Activated CD4-positive, alpha-beta T cell treated with anti-CD3 and anti-CD28 coated beads, Interleukin-2, amount 10 ng/mL, durations not matched to agents 7 days and 5 days (primary cell): ENCODE measurements at places on chromosomes 4 and X. TPM values are rescaled to one million over a fixed set of nuclear protein-coding genes. Genes with fewer than 3 reads are reported as not detected.

DNA sequence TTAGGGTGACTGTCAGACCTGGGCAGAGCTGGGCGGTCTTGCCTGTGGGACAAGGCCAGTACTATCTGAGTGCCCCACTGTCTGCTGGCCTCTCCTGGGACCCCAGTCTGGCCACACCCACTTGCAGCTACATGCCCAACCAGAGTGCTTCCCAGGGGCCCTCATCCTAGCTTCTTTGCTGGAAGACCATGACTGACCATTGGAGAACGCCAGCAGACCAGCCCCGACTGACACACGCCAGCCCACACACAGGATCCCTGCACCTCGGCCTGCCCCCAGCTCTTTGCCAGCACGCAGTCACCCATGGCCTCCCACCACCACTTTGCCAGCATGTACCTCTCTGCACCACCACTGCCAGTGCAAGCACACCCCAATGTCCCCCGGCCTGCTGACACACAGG is 585.7 kb downstream of the ZNF674 start:
- no peak for DNase-seq
- H3K4me1 ChIP-seq = no peaks in the 10 kb centered on the region
- H3K27ac ChIP-seq = no peak overlapping the region
- no peaks in the 10 kb centered on the region for H3K36me3 ChIP-seq

- no peaks in the 10 kb centered on the region for H3K4me1 ChIP-seq
- H3K27me3 ChIP-seq = peaks cover 3% of the 10 kb centered on the region
- H3K36me3 ChIP-seq = no peaks in the 10 kb centered on the region
- no peak for DNase-seq
Measured at GRCh38 chr4:84277923-84278322, 221.2 kb downstream of the NKX6-1 start.

FREM3 gene
- total RNA-seq = not detected

LDB2 gene
- not detected for total RNA-seq

- no peak for DNase-seq
- peaks cover 24% of the 10 kb centered on the region for H3K4me1 ChIP-seq
- H3K27ac ChIP-seq = no peak overlapping the region
Measured at GRCh38 chrX:20378233-20378920, 111.7 kb upstream of the RPS6KA3 start.

SEPSECS gene
- total RNA-seq = 13.9 TPM

REELD1 gene
- total RNA-seq = 0.20 TPM

- no peak overlapping the region for H3K27ac ChIP-seq
- H3K4me1 ChIP-seq = no peaks in the 10 kb centered on the region
- no peak for DNase-seq
- no peaks in the 10 kb centered on the region for H3K36me3 ChIP-seq
- H3K4me3 ChIP-seq = no peak overlapping the region
- no peaks in the 10 kb centered on the region for H3K27me3 ChIP-seq
Measured at GRCh38 chr4:114874321-114874720, 239.1 kb downstream of the NDST4 start.

DCUN1D4 gene
- 34.1 TPM for total RNA-seq

MSANTD1 gene
- 0.94 TPM for total RNA-seq

DNA sequence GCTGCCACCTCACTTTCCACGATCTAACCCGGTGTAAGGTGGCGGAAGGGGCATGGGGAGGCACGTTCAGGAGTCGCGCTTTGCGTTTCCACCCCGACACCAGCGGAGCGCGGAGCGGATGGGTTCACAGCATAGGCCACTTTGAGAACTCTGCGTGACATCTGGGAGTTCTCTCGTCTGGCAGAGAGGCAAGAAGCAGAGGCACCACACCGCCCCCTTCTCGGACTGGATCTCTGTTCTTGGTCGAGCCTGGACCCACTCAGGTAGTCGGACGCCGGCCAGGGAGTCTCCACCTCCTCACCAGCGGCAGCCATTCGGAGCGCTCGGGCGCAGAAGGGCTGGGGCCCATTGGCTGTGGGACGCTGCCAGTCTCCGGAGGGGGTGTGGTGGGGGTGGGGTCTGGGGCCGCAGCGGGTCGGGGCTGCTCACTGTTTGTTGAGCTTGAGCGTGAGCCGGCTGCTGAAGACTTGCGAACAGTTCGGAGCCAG is at the start of gene DACH2:
DACH2 (plus strand) TSS at position 428 of the 488 bp plus-strand sequence.
- H3K27ac ChIP-seq = no peak within 1 kb of the TSS
- peaks cover 7% of the 10 kb centered on the region for H3K4me1 ChIP-seq
- peak within 1 kb of the TSS; percentile 61 for H3K4me3 ChIP-seq
- peak; percentile 35 for DNase-seq
- no peaks in the 10 kb centered on the region for H3K36me3 ChIP-seq
- peaks cover 32% of the 10 kb centered on the region for H3K27me3 ChIP-seq

DNA sequence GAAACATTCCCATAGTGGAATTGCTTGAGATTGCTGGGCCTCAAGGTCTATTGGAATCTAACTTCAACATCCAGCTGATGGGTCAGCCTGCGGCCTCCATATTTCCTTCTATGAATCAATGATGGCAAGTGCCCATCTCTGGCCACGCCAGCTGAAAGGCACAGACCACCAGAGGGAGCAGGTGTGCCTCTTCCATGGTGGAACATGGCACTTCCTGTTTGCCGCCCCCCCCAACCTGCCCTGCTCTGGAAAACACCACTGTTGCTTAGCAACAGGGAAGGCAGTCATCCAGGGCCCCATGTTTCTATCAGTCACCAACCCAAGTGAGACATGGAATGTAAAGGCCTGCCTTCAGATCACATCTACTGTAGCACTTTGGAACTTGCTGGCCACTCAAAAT is 11.6 kb downstream of the PAGE4 start:
- no peaks in the 10 kb centered on the region for H3K4me1 ChIP-seq
- peaks cover 3% of the 10 kb centered on the region for H3K27me3 ChIP-seq
- no peak overlapping the region for H3K27ac ChIP-seq
- DNase-seq = peak; percentile 15
- H3K36me3 ChIP-seq = no peaks in the 10 kb centered on the region

DNA sequence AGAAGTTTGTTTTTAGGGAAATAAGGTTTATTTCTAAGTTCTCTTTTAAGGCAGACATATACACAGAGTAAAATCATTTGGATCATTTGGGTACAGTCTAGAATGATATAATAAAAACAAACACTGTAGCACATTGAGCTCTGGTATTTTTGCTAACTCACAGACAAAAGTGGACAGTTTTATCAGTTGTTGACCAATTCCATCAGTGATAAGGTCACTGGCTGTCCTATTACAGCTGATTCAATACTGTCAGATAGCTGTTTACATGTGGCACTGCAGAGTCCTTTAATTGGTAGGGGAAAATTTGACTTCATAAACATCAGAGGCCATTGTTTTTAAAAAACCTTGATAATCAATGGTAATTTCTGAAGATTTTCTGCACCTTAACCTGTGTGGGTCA is 3.5 kb downstream of the IBSP start:
- H3K27ac ChIP-seq = no peak overlapping the region
- H3K36me3 ChIP-seq = no peaks in the 10 kb centered on the region
- no peak for DNase-seq
- no peaks in the 10 kb centered on the region for H3K27me3 ChIP-seq
- no peaks in the 10 kb centered on the region for H3K4me1 ChIP-seq

RTL3 gene
- not detected for total RNA-seq

GRCh38 chr4:97548186-97548585 is 595.1 kb downstream of the STPG2 start:
- H3K36me3 ChIP-seq = no peaks in the 10 kb centered on the region
- no peak for DNase-seq
- H3K27ac ChIP-seq = no peak overlapping the region
- H3K4me1 ChIP-seq = no peaks in the 10 kb centered on the region
- no peak overlapping the region for H3K4me3 ChIP-seq
- no peaks in the 10 kb centered on the region for H3K27me3 ChIP-seq

CXCL11 gene
- total RNA-seq = not detected
